GM13977 (cell line): ENCODE measurements at places on chromosomes 2 and 18.

- DNase-seq: no peak
Observed at GRCh38 chr18:69123421-69123820, 277.3 kb upstream of the DOK6 start.

DNA sequence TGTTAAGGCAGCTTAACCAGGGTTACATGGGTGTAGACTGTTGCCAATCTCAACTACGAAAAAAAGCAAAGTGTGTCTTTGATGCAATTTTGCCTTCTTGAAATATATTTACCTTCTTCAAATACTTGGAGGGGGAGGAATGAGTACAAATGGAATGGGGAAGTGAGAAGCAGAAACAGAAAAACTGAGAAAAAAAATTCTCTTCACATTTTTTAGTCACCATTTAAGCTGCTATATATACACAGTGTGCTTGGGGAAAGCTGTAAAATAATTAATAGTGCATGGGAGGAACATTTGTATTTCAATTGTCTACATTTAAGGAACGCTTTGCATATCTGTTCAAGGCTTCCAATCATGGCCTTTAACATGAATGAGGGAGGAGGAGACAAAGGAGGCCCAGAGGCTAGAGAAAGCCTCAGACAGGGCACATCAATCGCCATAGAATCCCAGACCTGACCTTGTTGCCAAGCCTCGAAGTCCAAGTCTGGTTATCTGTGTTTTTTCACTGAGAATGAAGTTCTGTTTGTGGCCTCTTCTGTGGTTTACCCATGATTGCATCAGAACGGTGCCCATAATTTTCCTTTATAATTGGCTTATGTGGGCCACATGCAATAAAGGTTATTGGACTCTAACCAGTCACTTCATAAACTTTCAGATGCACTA is 158.6 kb downstream of the PIK3C3 start:
- no peak for DNase-seq

GRCh38 chr18:13048061-13048595 is 57.0 kb downstream of the CEP192 start:
- DNase-seq: no peak

GRCh38 chr18:45938488-45938935 is 28.6 kb downstream of the EPG5 start:
- peak; percentile 27 for DNase-seq

GRCh38 chr2:239569401-239570090 is 168.7 kb upstream of the HDAC4 start:
- DNase-seq: no peak

DNA sequence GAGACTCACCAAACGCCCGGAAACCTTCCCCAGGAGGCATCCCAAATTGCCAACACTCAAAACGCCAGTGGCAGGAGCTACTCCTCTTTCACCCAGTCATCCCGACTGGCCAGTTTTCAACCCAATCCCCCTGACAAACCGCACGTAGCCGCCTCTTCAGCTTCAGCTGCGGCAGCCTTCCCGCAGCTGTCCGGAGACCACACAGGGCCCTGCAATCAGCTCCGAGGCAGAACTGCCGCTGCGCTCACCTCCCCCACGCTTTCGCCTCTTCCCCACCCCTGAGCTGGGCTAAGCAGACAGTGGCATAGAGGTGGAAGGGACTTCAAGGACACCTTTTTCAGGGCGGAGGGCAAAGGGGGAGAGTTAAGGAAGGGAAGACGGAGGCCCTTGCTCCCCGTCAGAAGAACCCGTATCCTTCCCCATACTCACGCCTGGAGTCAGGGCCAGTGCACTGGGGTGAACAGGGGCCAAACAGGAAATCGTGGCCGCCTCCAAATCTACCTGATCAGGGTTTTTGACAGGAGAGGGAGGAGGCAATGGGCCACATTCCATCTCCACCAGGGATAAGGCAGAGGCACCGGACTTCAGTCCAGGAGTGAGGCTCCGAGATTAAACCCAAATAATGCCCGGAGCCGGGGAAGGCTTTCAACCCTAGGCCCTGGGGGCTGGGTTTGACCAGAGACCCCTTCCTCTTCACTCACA is 16.9 kb downstream of the CYP26B1 start:
- DNase-seq: no peak

DNA sequence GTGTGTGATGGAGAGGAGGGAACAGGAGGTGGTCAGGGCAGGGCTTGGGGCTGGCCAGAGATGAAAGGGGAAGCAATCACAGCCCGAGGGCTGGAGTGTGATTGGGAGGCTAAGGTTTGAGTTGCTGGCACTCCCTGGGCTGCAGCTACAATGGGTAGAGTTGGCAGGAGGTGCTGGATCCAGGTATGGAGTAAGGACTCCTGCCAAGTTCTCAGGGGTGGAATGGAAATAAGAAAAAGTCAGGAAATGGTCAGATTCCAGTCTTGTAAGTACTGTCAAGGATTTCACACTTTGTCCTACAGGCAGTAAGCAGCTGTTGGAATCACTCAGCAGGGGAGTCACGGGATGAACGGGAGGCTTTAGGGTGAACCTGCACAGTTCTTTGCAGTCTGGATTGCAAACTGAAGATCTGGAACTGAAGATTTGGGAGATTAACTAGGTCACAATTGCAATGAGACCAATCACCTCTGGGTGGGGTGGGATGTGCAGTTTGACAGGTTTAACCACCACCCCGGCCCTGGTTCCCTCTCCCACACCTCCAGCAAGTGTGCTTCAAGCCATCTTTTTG is 10.9 kb upstream of the INPP5D start:
- no peak for DNase-seq

DNA sequence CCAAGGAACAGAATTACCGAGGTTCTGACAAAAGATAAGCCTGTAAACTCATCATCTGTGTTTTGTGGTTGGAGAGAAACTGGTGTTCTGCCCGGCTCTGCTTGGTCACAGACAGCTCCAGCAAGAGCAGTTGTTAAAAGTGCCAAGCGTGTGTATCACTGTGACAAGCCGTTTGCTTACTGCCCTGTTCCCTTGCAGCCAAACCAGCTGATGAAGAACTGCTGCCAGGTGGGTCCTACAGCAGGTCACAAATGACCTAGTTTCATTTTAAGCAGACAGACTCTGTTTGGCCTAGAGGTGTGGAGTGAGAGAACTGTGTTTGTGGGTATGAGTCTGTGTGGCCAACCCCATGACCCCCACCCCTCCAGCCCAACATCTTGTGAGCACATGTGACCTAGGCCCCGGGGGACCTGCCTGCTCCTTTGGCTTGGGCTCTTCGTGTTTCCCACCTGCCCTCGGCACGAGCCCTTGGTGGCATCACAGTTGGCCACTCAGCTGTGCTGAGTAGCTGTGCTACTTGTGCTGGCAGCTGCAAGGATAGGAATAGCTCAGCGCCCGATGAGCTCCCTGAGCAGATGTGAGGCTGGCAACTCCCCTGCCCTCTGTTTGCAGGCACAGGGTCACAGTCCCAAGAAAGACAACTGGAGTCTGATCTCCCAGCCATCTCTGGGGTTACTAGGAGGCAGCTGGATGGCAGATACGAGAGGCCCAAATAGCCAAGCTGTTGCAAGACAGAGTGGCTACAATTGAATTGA is 9.7 kb downstream of the OXER1 start:
- peak; percentile 53 for DNase-seq

DNA sequence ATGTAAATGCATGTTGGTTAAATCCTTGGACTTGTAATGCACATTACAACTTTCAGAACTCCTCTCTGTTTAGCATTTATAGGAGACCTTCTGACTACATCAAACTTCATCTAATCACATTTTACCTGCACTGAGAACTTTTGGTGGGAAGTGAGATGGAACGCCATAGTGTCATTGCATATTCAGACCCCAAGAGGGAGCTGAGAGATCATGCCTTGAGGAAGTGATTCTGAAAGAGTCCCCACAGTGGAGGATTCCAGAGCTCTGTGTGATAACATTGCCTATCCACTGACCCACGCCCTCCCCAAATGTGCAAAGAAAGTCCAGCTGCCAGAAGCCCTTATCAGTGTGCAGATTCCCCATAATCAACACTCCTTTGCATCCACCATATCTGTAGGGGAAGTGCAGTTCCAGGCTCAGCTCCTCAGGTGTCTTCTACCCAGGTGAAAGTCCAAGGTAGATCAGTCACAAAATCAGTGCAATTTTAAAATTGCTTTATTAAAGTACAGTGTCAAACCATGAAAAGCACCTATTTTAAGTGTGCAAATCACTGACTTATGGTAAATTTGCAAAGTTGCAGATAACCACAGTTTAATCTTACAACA is 212.4 kb downstream of the RPIA start:
- DNase-seq: no peak

- no peak for DNase-seq
Observed at GRCh38 chr18:44626807-44627206, 53.9 kb upstream of the SETBP1 start.

- no peak for DNase-seq
Observed at GRCh38 chr18:39840406-39840805, 2114.6 kb upstream of the PIK3C3 start.

DNA sequence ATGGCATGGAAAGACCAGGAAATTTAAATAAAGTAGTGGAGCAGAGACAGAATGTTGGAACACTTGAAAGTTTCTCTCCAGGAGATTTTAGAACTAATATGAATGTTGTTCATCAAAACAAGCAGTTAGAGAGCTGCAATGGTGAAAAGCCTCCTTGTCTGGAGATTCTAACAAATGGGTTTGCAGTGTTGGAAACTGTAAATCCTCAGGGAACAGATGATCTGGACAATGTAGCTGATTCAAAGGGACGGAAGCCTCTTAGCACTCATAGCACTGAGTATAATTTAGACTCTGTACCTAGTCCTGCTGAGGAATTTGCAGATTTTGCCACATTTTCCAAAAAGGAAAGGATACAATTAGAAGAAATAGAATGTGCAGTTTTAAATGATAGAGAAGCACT is 27.7 kb downstream of the AFTPH start:
- no peak for DNase-seq

DNA sequence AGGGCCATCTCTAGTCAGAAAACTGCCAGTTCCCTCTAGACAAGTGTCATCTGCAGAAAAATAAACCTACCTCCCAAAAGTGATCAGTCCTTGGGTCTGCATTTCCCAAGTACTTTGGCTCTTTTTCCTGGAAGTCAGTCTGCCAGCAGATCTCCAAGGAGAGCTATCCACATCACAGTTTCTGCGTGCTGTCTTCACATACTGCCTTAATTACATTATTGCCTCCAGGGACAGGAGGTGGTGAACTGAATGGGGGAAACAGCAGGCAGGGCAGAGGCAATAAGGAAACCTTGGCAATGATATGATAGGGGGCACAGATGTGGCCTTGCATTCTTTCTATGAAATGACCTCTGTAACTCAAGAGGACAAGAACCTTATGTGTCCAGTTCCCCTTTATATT is 105.9 kb upstream of the SIX2 start:
- DNase-seq: no peak

GRCh38 chr2:11029136-11029535 is 117.4 kb downstream of the KCNF1 start:
- DNase-seq: no peak

DNA sequence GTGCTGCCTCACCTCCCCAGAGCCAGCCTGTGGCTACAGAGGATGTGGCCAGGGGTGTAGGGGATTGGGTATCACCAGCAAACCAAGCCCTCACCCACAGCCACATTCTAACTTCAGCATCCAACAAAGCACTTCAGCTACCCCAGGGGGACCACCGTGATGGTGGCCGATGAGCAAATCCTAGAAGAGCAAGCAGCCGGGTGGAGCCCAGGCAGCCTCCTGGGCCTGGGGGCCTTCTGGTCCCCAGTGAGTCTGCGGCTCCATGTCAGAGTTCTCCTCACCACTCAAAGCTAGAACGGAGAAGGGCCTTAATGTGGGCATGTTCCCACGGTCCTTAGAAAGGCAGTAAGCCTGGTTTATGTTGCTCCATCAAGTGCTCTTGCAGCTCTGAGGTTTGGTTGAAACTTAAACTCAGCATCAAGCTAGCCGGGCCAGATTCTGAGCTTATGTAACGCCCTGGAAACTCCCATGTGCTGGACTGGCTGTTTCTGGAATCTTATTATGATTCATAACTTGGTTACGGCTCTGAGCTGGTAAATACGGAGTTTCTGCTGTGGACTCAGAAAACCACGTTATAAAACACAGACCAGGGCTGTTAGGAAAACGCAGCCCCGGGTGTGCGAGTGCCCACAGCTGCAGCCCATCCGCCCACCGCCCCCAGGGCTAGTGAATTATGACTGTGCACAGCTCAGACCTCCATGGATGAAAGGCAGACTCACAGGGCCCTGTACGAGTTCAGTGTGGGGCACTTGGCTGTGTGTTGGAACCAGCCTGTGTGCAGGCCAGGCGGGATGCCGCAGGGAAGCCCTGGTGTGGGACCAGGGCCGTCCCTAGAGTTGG is 99.8 kb downstream of the SEPTIN10 start:
- DNase-seq: peak; percentile 78
